Activated CD8-positive, alpha-beta memory T cell treated with anti-CD3 and anti-CD28 coated beads, Interleukin-2, amount 10 ng/mL, durations not matched to agents 7 days and 5 days (primary cell): ENCODE measurements at places on chromosomes 11 and 22.

GRCh38 chr11:18720808-18721560 is 5.0 kb downstream of the IGSF22 start:
- peak; percentile 87 for DNase-seq

- DNase-seq: peak; percentile 78
Measured at GRCh38 chr11:2077061-2077802, 62.0 kb downstream of the IGF2 start.

GRCh38 chr11:121873766-121874165 is 242.2 kb downstream of the BLID start:
- no peak for DNase-seq

DNA sequence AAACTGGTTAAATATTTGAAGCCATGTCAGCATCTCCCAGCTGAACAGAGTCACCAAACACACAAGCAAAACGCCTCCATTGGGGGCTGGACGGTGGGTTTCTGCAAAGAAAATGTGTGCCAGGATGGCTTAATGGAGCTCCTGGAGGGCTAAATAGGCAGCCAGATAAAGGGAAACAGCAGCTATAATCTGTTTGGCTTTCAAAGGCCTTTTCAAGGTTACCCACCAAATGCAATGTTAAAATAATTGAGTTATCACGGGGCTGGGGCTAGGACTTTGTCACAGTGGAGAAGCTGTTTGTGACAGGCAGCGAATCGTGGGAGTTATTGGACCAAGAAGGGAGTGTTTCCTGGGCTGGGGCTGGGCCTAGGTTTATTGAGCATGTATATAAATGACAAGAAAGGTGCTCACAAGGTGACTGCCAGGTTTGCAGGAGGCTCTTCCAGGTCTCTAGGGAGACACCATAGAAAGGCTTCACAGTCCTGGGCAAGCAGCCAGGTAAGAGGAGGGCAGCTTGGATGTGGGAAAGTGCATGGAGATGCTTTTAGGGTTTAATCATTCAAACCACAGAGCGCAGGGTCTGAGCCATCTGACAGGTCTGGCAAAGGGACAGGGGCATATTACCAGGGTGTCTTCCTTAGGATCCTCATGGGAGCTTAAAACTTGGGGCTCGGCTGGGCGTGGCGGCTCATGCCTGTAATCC is 28.3 kb downstream of the GRIK4 start:
- no peak for DNase-seq

- peak; percentile 39 for DNase-seq
Measured at GRCh38 chr11:1825785-1826451, 8.9 kb upstream of the SYT8 start.

- no peak for DNase-seq
Measured at GRCh38 chr22:35212009-35212408, 45.3 kb upstream of the HMGXB4 start.

- DNase-seq: no peak
Measured at GRCh38 chr11:130096042-130096441, 26.3 kb downstream of the APLP2 start.

DNA sequence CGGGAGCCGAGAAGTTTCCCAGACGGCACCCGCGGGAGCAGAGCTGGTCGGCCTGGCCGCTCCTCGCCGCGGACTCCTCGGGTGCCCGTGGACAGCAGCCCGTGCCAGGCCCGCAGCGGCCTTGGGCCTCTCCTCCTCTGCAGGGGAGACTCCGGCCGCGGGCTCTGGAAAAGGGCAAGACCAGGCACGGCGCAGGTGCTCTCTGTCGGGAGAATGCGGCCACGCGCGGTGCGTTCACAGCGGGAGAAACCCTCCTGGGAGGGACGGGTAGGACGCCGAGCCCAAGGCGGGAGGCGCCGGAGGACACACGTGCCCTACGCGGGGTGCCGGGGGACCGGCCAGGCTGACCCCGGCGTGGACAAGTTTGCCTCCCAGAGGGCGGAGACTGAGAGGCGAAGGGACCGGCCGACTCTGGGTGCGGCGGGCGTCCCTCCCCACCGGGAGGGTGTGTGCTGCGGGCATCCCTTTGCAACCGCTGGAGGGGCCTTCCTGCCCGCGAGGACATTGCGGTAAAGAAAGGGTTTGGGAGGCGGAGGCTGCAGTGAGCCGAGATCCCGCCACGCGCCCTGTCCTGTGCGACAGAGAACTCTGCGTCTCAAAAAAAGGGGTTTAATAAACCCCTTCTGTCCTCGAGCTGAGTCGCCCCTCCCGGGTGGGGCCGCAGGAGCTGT is 2.3 kb downstream of the IFITM1 start:
- peak; percentile 77 for DNase-seq

DNA sequence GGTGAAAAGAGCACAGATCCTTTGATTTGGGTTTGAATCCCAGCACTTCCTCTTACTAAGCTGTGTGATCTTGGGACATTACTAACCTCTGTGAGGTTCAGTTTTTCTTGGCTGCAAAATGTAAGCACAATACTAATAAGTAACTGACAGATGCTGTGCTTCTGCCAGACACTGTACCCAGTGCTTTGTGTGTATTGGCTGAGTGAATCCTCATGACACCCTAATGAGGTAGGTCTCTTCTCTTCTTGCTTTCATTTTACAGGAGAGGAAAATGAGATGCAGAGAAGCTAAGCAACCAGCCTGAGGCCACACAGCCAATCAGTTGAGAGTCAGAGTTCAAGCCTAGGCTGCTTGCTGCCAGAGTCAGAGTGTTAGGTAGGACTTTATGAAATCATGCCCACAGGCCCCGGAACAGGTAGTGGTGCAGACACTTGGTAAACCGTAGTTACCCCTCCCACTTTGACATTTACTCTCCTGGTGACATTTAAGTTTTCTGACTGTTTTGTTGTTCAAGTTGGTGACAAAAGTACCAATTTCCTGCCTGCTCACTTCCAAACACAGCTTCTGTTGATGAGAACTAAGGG is 21.2 kb downstream of the PTPRJ start:
- DNase-seq: peak; percentile 96

DNA sequence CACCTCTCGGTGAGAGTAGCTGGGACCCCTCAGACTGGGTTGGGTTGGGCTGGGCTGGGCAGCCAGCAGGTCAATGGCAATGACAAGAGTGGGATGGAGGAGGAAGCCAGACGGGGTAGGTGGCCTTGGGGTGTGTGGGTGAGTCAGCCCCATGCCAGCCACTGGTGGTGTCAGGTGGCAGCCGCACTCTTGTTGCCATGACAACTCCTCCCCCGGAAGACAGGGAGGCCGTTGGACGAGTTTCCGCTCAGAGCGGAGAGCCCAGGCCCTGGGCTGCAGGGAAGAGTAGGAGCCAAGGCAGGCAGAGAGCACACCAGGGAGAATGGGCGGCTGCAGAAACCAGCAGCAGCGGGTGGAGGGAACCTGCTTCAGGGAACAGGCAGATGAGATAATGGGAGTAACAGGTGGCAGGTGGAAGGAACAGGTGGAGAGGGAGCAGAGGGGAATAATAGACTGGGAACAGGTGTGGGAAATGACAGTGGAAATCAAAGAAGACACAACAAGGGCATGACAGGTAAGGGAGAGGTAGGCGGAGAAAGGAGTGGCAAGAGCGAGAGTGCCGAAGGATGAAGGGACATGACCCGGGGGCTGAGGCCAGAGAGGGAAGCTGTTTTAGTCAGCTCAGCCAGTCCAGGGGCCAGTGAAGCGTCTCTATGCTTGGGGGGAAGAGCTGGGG is 8.7 kb downstream of the SPTBN2 start:
- DNase-seq: peak; percentile 83

GRCh38 chr11:117720061-117720511 is 76.9 kb downstream of the DSCAML1 start:
- DNase-seq: no peak

GRCh38 chr11:3885855-3886254 is 30.4 kb downstream of the STIM1 start:
- DNase-seq: no peak

DNA sequence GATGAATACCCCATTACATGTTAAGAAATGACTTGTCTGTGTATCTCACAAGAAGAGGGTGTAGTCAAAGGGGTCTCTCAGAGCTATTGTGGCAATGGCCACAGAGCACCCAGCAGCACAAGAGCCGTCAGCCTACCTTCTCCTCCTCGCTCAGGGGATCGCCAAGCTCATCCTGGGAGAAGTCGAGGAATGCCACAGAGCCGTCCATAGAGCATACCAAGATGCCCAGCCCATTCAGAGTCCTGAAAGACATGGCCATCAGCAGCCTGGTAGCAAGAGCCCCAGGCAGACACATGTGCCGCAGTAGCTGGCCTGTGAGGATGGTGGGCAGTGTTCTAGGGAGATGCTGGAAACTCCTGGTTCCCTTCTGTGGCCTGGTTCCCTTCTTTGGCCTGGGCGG is 44.0 kb downstream of the HIRA start:
- DNase-seq: no peak

- DNase-seq: no peak
Measured at GRCh38 chr11:1479006-1479677, 7.4 kb downstream of the MOB2 start.

GRCh38 chr22:43236411-43237166 is 49.7 kb upstream of the TTLL12 start:
- DNase-seq: no peak

DNA sequence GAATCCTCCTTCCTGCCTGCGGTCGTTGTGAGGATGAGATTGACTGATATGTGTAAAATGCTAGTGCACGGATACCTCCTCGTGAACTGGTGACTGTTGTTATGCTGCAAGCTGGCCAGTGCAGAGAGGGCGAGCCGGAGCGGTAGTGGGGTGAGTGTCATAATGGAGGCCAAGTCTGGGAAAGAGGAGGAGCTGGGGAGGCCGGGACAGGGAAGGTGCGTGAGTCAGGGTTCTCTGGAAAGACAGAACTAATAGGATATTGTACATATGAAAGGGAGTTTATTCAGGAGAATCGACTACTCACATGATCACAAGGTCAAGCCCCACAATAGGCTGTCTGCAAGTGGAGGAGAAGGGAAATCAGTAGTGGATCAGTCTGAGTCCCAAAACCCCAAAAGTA is 56.8 kb upstream of the FADD start:
- no peak for DNase-seq

GRCh38 chr11:110886288-110886970 is 174.2 kb upstream of the ARHGAP20 start:
- DNase-seq: no peak

DNA sequence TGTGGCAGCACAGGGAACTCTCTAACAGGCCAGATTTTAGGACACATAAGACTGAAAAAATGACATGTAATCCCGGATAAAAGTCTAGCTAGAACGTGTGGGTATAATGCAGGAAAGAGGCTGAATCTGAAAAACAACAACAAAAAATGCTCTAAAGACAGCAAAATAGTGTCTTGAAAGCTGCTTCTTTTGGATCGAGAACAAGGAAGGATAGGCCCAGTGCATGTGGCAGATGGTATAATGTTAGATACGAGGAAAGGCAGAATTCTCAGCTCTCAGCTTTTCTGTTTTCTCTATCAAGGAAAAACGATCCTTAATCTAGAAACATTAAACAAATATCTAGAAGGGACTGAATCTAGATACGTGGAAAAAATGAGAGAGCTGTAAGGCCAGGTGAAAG is 33.8 kb upstream of the PARVA start:
- DNase-seq: no peak

GRCh38 chr11:26134481-26135355 is 197.2 kb upstream of the ANO3 start:
- no peak for DNase-seq

GRCh38 chr11:73383249-73384124 is 7.3 kb downstream of the RELT start:
- no peak for DNase-seq

- peak; percentile 56 for DNase-seq
Measured at GRCh38 chr11:85756401-85757200, 54.3 kb downstream of the SYTL2 start.

DNA sequence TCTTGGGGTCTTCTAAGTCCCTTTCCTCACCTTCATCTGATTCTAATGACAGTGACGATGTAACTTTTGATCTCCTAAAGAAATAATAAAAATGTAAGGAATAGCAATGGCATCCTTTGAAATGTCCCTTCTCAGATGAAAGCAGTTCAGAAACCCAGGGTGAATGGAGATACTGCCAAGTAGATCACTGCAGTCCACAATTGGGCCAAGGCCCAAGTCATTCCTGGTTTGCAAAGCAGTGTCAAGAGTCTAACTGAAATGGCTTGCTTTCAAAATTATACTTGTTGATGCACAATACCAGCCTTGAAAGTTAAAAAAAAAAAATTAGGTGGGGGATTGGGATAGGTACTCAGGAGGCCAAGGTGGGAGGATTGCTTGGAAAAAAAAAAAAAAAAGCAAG is 20.4 kb downstream of the ASCC2 start:
- no peak for DNase-seq

- DNase-seq: no peak
Measured at GRCh38 chr11:64347193-64347867, 7.3 kb downstream of the CCDC88B start.

DNA sequence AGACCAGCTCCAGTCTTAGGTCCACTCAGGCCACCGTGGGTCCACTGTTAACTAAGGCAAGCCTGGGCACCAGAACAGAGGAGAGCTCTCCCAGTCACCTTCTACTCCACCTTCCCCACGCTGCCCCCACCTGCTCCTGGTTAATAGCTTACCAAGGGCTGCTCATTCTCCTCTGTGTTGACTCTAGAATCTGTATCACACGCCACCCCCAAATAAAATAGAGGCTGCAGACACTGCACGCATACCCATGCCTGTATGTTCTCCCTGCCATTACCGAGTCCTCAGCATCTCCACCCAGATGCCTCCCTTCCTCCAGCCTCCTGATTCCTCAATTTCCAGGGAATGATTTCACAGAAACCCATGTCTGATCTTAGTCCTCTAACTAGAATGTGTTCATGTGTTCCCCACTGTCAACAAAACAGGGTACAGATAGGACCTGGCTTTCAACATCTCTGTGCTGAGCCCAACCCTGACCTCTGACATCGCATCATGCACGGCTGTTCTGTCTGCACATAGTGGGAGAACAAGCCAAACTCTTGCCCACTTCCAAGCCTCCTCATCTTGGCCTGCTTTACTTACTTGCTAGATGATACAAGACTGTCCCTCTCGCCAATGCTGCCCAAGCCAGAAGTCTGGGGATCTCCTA is 49.8 kb downstream of the SMCO4 start:
- no peak for DNase-seq

- no peak for DNase-seq
Measured at GRCh38 chr11:46987183-46987582, 50.6 kb downstream of the CSTPP1 start.

- DNase-seq: no peak
Measured at GRCh38 chr11:124868331-124869274, 3.4 kb downstream of the ROBO3 start.

GRCh38 chr11:104705490-104706190 is 192.6 kb downstream of the CASP12 start:
- peak; percentile 92 for DNase-seq

- DNase-seq: no peak
Measured at GRCh38 chr11:74141908-74142307, 28.9 kb downstream of the C2CD3 start.

DNA sequence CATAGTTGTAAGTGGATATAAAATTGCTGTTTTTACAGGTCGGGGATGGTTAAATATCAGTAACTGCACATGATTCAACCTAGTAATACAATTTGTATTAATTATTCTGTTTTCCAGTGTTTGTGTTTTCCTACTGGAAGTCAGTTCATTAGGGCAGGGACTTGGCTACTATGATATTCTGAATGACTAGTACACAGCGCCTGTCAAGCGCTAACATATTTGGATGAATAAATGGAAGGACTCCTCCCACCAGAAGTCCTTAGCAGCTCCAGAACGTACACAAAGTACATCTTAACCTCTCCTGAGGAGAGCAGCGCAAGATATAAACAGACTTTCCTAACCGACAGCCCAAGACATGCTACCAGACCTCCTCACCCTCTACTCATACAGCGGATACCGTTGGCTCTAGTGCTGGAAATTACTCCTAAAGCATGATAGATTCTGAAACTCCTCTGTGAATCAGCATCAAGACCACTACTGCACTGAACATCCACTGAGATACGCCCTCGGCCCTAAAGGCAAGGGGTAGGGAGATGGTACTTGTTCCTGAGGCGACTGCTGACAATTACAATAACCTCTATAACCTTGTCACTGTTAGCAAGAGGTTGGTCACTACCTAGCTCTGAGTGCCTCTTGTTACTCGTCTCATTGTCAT is 79.1 kb downstream of the RDX start:
- no peak for DNase-seq
